ENCODE measurements at places on chromosomes 1 and 21.

DNA sequence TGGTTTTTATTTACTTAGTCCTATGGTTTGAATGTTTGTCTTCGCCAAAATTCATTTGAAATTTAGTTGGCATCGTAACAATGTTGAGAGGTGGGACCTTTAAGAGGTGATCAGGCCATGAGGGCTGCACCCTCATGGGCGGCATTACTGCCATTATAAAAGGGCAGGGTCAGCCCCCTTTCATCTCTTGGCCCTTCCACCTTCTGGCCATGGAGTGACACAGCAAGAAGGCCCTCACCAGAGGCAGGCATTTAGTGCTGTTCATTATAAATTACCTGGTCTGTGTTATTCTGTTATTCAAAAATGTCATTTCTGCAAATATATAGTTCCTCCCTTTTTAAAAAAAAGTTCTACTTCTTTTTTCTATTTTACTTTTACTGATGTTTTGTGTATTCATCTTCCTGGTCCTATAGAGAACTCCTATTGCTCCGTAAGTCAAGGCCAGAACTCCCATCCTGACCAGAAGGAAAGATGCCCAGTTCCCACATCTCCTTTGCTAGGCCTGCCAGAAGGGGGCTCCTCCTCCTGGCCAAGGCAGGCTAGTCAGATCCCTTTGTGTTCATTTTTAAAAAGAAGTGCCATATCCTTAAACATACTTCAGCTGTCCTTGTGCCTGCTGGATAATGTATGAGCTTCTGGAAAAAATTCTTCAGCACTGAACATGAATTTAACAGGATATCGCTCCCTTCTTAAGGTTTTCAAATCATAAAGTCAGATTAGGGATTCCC lies 10.0 kb upstream of the LBR start:
- no peaks in the 10 kb centered on the region for H3K27me3 ChIP-seq
- peak; percentile 54 for DNase-seq
- no peaks in the 10 kb centered on the region for H3K36me3 ChIP-seq
- H3K4me1 ChIP-seq: peaks cover 36% of the 10 kb centered on the region
- no peak overlapping the region for H3K27ac ChIP-seq

GRCh38 chr21:45041351-45041805 lies 33.0 kb upstream of the ADARB1 start:
- peak overlapping the region; percentile 73 for H3K27ac ChIP-seq
- peaks cover 10% of the 10 kb centered on the region for H3K4me1 ChIP-seq
- H3K4me3 ChIP-seq: no peak overlapping the region
- DNase-seq: peak; percentile 50
- no peaks in the 10 kb centered on the region for H3K27me3 ChIP-seq
- no peaks in the 10 kb centered on the region for H3K36me3 ChIP-seq

DNA sequence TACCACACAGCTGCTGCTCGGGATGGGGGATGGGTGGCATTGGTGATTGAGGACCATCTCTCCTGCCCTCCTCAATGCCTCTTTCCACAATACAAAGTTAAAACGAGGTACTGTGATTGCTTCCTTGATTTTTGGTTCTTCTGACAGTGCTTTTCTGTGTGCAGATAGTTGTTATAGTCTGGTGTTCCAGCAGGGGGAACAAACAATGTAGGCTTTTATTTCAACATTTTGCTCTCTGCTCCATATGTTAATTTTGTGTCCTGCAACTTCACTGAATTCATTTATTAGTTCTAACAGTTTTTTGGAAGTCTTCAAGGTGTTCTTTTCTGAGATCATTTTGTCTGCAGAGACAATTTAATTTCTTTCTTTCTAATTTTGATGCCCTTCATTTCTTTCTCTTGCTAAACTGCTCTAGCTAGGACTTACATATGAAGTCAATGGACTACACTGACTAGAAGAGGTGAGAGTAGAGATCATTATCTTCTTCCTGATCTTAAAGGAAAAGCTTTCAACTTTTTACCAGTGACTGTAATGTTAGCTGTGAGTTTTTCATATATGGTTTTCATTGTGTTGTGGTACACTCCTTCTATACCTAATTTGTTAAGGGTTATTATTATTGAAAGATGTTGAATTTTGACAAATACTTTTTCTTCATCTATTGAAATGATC lies 45.4 kb downstream of the TNFSF18 start:
- DNase-seq: no peak
- no peaks in the 10 kb centered on the region for H3K36me3 ChIP-seq
- peaks cover 5% of the 10 kb centered on the region for H3K4me1 ChIP-seq
- H3K27ac ChIP-seq: no peak overlapping the region
- H3K4me3 ChIP-seq: no peak overlapping the region
- no peaks in the 10 kb centered on the region for H3K27me3 ChIP-seq

DNA sequence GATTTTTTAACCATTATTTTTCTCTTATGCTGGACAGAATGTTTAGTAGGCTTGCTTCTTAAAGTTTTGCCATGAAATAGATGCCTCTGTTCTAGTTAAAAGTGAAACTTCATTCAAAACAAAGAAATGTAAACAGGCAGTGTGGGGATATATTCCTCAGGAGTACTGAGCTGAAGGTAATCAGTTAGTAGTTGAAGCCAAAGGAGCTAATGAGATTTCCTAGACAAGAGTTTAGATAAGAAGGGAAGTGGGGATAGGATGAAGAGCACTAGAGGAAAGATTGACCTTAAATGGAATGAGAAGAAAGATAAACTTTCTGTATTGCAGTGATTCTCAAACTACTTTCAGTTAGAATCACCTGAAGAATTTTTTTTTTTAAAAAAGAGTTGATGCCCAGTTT lies 23.9 kb downstream of the PRRC2C start:
- no peak for DNase-seq
- peaks cover 15% of the 10 kb centered on the region for H3K36me3 ChIP-seq
- no peak overlapping the region for H3K27ac ChIP-seq
- H3K27me3 ChIP-seq: no peaks in the 10 kb centered on the region
- no peak overlapping the region for H3K4me3 ChIP-seq
- peaks cover 76% of the 10 kb centered on the region for H3K4me1 ChIP-seq

- no peaks in the 10 kb centered on the region for H3K27me3 ChIP-seq
- peak; percentile 46 for DNase-seq
- H3K27ac ChIP-seq: peak overlapping the region; percentile 74
- H3K4me1 ChIP-seq: peaks cover 24% of the 10 kb centered on the region
Observed at GRCh38 chr1:23394684-23395083, 25.0 kb upstream of the ZNF436 start.

Data from stomach (tissue), 19 donors.